ENCODE measurements at places on chromosomes 6 and 20.
A peak's percentile ranks its signal among the peaks of the same experiment; 100 is the strongest.

DNA sequence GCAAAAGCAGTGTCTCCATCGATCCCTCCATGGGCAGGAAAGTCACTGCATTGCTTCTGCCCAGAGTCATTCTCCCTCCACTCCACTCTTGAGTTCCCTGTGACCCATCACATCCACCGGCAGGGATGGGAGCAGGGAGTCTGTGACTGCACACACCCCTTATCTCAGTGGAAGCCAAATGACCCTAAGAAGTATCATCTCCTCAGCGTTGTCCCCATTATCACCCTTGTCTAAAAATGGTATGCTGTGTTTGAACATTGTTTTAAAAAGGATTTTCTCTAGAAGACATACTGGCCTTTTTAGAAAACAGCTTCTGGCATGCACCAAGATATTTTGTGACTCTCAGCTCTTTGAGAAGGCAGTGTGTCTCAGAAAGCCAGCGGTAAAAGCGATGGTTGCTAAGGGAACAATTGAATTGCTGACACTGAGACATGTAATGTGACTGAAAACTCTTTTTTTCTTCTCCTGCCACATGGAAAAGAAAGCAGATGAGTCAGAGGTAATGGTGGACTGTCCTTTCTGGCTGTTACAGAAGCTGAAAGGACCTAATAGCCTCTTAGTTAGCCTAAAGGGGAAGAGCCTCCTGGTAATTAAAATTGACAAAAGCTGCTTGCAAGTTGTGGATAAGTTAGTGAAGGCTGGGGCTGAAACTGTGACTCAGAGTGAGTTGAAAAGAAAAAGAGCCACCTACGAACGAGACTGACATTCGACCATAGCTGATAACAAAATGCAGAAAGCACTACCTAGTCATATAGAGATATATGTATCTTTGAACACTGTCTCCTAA lies 120.5 kb downstream of the MAP3K7 start:
- DNase-seq: no peak

DNA sequence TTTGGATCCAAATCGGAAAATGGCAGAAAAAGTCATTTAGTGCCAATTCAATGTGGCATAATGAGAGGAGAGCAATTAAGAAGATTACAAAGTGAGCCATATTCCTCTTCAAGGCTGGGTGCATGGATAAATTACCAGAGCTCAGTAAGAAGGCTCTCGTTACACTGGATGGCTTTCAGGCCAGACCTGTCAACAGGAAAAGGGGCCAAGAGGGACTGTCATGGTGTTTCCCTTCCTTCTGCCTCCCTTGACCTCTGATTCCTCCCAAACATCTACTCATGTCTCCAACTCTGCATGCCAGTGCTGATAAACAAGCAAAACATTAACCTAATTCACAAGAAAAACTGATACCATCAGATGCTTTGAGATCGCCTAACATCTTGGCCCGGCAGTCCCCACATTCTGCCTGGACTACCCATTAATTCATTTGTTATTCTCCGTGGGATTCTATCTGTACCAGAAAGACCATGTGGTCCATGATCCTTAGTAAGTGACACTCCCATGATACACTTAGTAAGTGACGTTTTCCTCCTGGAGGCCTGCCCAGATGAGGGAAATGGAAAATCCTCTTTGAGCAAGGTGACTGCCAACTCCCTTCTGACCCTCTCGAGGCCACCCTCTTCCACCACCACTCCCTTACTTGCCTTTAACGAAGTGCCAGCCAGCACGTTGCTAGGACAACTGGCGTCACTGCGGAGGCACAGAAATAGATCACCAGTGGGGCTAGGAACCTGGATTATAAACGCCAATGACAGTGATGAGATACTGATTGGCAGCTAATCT lies 239.2 kb downstream of the GMPR start:
- no peak for DNase-seq

DNA sequence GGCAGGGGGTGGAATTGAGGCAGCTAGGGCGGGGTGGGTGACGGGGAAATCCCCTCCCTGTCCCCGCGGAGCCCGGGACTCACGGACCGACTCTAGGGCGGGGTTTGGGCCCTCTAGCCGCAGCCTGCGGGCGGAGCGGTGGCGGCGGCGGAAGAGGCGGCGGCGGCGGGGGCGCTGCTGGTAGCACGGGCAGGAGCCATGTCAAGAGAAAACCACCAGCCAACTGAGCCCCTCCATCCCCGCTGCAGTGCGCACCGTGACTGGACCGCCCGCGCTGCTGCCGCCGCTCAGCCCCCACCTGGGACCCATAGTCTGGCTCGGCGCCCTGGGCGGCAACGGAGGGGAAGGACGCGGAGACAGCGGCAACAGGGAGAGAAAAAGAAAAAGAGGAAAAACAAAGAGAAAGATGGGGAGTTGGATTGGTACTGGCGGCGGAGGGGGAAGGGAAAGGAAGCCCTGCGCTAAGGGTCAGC lies 1.2 kb upstream of the C6orf62 start:
- peak; percentile 60 for DNase-seq

GRCh38 chr6:149150801-149151398 lies 166.6 kb upstream of the TAB2 start:
- no peak for DNase-seq

GRCh38 chr20:25692499-25692898 lies 4.2 kb downstream of the ZNF337 start:
- DNase-seq: no peak

DNA sequence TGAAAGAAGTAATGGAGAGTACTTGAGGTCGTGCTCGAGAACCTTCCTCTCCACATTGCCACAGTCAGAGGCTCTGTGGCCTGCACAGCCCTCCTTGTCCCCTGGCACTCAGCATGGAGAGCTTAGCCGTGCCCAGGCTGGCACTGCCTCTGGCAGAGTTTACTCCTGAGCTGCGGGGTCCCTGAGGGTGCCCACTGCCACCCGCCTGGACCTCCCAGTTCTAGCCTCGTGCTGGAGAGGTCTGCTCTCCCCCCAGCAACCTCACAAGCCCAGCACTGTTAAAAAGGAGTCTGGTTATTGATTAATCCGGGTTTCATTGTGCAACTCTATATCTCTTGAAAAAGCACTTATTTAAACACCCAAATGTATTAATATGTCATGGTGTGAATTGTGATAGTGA lies 226.8 kb downstream of the TMEM242 start:
- DNase-seq: no peak

DNA sequence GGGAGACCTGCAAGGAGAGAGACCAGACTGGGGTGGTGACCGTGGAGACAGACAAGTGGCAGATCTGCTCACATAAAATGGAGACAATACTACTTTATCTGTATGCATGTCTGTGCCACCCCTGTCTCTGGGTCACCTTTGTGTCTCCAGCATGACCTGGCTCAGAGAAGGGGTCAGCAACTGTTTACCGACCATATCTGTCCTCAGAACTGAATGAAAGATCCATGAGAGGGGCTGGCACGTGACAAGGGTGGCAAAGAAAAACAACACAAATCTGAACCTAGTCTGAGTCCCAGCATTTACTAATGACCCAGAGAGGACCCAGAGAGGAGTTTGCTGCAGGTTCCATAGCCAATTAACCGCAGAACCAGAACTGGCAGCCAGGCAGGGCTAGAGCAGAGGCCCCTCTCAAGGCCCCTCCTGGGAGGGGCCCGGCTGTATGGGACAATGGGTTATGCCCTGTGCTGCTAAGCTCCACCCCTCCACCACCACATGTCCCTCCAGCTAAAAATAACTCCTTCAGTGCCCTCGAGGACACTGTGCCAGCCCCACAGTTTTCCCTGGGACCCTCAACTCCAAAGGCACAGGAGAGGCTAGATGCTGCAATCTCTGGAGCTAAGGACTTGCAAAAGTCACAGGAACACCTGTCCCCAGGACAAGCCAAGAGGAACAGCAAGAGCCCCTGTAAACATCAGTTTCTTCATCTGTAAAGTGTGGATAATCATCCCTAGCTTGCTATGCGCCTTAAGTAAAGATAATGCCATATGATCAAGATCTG lies 2.2 kb downstream of the AHCY start:
- no peak for DNase-seq

GRCh38 chr6:136550330-136551071 lies at the start of gene MAP7:
MAP7 (minus strand) TSS chr6:136550422; CDS start chr6:136550408, 14 bp downstream.
- DNase-seq: no peak

DNA sequence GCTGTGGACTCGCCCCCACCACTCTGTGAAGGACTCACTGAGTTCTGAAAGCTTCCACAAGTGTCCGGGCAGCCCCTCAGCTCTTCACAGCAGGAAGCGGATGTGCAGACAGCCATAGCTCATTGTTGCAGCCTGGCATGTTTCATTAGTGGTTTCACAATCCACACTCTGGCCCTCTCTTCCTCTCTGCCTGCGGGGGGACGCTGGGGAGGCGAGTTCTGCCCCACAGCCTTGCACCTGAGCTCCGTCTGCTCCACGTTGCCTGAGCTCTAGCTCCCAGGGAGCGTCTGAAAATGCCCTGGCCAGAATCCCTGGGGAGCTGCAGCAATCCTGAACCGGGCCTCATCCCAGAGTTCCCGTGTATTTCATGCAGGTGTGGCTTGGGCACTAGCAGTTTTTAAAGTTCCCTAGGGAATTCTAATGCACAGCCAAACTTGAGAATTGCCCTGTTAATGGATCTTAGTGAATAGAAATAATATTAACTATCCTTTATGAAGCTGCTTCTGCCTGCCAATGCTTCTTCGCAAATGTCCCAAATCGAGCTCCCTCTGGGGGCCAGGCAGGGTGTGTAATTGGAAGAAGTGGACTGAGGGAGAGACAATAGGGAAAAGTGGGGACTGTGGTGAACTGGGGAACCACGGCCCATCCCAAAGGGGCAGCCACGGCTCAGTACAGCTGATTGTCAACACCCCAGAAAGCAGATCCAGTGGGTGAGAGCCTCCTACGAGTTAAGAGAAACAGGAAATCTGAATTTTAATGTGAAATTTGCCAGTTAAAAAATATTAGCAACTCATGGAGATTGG lies 51.5 kb downstream of the CTCFL start:
- no peak for DNase-seq

DNA sequence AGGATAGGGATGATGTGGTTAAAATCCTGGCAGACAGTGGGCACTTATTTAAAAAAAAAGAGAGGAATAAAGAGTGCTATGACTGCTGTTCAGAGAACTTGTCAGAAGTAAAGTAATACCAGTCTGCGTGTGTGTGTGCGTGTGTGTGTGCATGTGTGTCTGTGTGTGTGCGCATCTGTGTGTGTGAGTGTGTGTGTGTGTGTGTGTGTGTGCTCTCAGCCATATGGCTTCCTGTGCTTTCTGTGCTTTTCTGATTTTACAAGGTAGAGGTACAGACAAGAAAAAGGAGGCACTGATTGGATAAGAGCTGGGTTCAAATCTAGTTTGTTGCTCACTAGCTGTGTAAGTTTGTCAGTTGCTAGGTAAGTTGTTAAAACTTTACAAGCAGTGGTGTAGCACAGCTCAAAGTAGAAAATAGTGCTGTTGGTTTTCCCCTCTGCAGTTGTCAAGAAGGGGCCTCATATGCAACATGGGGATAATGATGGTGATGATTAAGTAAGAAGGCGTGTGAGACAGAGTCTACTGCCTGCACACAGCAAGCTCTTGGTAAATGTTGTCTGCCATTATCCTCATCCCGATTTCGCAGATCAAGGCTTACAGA lies 155.3 kb upstream of the ZNF217 start:
- no peak for DNase-seq

- DNase-seq: no peak
These were observed 88.6 kb upstream of the MOCS1 start for GRCh38 chr6:40022867-40023266.

- no peak for DNase-seq
These were observed 49.2 kb downstream of the CDH26 start for GRCh38 chr20:60007464-60007863.

DNA sequence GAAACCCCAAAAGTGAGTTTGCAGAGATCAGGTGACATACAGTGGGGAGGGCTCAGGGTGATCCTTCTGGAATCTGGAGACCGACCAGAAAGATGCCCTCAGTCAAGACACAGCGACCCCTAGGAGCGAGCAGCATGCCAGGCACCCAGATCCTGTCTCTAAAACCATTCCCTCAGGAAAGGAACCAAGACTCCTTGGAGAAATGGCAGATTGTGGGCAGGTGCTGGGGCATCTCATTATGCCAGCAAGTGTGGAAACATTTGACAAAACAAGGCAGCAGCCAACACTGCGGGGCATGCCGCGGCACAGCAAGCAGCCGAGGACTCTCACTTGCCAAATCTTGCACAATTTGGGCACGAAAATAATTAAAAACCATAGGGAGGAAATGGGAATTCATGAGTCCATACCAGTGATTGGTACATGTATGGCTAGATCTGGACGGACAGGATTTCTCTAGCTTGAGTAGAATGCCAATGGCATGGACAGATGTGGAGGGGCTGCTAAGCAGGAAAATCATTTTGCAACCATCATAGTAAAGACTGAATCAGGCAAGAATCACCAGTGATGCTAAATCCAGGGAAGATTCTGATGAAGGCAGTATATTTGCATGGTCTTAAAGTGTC lies 76.9 kb downstream of the GINS1 start:
- peak; percentile 45 for DNase-seq

DNA sequence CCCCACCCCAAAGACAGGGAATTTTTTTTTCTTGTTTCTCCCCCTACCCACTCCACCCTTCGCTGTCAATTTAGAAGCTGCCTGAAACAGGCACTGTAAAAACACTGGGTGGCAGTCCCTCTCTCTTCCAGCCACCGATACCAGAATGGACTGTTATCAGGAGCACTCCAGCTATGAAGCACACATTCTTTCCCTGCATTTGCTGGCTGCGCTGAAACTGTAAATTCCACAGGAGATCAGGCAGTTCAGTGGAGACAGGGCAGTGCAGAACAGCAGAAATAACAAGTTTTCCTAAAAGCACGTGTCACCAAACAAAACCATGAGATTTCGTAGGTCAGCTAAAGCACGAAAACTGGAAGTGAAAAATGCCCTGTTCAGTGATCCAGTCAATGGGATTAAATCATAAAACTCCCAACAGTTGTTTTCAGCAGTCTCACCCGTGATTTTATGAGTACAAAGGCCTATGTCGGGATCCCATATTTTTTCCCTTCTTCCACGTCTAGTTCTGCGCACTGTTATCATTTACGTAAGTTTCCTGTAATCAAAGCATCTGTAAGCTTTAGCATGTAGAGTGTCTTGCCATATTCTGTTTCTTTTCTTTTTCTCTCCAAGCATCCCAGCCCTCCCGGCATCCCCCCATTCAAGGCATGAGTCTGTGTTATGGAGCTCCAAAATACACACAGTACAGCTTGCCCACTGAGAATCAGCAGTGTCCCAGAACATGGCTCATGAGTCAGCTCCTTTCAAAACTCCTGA lies 359.9 kb upstream of the EPHA7 start:
- DNase-seq: no peak

DNA sequence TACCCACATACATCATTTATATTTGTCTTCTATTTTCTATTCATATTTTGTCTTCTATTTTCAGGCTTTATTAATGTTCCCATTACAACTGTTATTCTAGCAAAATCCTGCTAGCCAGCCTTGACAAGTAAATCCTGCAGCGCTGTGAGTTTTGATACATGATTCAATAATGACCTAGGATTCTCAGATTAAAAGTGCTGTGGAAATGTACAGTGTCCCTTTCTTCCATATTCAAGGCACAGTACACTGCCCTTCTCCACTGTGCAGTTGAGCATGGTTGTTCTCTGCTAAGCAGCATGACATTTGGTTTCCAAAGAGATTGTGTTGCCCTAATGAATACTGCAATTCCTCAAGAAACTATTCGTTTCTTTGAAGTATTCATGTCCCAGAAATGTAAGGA lies 5.8 kb upstream of the HEY2 start:
- no peak for DNase-seq

- no peak for DNase-seq
These were observed 1205.5 kb upstream of the CITED2 start for GRCh38 chr6:140579918-140580317.

- DNase-seq: no peak
These were observed 18.2 kb downstream of the MAP7 start for GRCh38 chr6:136532030-136532429.

All from fibroblast of gingiva (primary cell).